ENCODE measurements at places on chromosomes 11 and 22.
A peak's percentile ranks its signal among the peaks of the same experiment; 100 is the strongest.

DNA sequence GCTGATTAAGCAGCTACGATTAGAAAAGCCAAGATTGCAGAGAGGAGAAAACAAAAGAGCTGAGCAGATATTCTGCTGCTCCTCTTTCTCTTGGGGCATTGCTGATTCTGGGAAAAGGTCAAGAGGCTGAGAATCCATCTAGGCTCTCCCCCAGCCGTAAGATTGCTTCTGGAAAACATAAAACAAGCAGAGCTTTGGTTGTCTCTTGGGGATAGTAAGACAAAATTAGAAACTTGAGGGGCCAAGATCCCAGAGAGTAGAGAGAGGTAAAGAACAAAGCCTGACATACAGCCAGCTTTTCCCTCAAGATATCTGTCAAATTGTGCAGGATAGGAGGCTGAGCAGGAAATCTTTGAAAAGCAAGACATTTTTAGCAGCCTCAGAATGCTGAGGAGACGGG lies 158.2 kb downstream of the TTC28 start:
- DNase-seq: no peak

DNA sequence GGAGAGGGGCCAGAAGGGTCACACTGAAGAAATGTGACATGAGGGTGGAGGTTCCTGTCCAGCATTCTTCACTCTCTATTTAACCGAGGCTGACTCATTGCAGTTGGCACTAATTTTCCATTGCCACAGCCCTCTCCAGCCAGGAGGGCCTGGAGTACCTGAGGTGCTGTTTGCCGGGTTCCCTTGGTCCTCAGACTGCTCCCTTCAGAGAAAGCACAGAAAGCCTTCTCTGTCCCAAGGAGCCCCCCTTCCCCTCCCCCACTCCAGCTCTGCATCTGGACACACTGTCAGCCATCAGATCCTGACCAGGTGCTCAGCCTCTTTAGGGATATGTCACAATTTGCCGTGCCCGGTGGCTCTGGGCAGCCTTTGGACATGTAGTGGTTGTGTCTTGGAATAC lies 3.2 kb upstream of the C11orf91 start:
- no peak for DNase-seq

DNA sequence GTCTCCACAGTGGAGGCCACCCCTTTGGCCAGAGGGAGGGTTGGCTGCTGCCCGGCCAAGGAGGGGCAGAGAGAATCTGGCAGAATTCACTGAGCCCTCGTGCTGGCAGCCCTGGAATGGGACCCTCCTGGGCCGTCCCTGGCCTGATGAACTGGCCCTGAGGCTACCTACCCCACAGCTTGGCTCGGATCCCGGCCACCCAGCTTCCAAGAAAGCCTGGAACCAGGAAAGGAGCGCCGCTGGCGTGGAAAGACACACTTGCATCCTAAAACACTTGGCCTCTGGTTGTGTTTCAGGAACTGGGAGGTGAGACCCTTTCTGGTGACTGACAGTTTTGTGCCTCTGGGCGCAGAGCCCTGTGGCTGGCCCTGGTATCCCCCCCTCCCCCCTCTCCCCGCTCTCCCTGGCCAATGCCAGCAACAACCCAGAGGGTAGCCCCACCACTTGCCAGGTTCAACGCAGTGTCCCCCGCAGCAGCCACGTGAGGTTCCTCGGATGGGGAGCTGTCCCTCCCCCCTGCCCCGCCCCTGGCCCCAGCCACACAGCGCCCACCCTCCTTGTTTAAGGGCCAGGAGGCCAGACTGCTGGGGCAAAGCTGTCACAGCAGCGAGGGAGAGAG lies 693 bp downstream of the NFAM1 start:
- DNase-seq: no peak

- DNase-seq: no peak
These were observed 6.5 kb downstream of the PIM3 start for GRCh38 chr22:49966774-49967705.

DNA sequence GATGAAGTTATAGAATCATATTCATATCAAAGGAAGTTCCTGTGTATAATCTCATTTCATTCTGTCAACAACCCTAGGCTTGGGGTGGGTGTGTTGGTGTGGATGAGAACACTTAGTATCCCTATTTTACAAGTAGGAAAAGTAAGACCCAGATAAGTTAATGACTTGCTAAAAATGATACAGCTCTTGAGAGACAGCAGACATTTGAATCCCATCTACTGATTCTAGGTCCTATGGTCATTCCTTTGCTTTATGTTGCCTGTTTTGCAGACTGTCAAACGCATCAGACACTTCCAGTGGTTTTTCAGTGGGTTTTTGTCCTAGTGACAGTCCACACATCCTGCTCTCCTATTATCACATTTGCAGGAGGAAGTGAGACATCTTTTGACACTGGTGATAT lies 153.1 kb downstream of the TEAD1 start:
- no peak for DNase-seq

- no peak for DNase-seq
These were observed 35.2 kb downstream of the LRRC10B start for GRCh38 chr11:61543606-61544306.

- no peak for DNase-seq
These were observed 1006.4 kb downstream of the BRD1 start for GRCh38 chr22:48821346-48821690.

- no peak for DNase-seq
These were observed 33.0 kb upstream of the PRR5 start for GRCh38 chr22:44668886-44669521.

DNA sequence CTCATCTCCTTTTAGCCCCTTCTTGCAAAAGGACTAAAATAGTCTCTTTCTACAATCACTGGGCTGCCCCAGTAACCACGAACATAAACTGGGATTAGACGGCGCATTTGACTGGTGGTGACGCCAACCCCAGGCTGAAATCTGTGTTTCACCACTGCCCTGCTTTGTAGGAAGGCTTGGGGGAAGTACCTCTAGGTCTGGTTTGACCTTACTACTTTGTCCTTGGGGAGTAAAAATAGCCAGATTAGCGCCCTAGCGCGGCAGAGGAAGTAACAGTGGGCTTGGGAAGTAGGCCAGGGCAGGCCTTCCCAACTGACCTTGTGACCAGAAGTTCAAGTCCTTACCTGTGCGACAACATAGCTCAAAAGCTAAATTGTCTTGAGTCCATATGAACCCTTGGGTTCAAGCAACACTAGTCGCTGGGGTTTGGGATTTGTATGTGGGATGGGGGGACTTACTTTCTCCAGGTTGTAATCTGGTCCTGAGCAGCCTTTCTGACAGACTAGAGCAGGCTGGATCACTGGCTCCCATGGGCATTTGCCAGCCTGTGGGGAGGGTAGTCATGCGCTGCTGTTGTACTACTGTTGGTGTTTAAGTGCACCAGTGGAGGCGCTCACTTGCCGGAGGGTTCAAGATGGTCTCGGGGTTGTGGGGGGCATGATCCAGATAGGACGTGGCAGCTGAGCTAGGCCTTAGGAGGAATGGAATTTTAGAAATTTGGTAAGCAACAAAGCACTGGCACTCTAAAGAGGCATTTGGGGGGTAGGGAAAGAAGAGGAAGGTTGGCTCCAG lies 953 bp upstream of the PACS1 start:
- no peak for DNase-seq

DNA sequence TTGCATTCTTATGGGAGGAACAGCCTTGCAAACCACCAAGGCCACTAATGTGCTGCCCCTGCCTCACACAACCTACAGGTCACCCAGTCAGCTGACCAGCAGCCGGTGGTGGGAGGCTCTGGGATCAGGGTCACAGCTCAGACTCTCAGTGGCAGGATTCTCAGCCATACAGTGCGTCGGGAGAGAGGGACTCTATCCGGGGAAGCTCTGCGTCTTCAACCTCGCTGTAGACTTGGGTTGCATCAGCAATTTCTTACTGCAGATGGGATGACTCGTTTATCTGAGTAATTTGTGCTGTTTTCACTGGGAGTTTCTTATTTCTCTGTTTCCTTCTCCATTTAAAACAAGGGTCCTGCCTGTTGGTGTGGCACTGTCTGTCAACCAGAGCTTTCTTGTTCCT lies 257.7 kb downstream of the TBC1D22A start:
- no peak for DNase-seq

DNA sequence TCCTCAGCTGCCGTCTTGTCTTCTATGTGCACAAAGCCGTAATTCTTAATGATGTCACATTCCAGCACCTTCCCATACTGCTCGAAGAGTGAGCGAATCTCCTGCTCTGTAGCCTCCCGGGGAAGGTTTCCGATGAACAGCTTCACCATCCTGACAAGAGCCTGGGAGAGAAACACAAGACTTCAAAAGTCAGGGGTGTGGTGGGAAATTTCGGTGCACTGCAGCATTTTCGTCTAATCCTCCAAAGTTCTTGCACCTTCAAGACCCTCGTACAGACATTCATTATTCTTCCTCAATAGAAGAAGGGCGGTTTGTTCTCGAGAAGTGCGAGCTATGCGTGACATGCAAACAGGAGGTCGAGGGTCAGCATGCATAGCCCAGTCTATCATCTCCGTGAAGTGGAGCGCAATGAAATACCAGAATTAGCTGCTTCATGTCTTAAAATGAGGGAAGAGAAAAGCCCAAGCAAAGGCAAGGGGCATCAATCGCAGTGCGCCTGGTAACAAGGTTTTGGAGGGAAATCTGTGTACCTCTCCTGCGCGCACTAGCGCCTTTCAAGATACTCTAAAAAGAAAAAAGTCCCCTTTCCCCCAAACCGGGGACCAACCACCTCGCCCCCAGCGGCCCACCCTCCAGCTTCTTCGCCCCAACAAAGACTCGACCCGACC lies 622 bp downstream of the RBM4B start:
- no peak for DNase-seq

DNA sequence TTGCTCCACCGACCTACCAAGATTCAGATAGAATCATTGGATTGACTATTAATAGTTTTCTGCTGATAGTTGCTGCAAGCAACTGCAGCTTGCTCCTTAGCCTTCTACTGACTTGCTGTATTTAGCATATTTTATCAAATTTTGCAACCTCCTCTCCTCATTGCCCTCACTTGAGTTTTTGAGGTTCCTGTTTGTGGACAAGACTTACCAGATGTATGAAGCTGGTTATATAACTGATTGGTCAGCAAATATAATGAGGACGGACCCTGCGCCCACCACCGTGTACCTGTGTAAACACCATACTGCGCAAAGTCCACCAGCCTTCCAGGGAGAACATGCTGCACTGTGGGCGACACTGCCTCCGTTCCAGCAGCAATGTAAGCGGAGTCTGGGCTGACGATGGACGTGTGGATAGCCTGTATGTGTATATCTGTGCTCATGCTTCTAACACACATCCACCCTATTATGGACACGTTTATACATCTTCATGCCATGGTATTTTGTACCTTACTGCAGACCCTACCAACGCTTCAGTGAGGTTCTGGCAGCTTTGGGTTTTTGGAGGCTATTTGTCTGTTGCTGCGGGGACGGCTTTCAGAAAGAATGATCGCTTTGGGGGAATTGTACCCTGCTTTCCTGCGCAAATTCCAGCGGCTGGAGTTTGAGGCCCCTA lies 1.5 kb upstream of the USP18 start:
- DNase-seq: no peak

- DNase-seq: no peak
These were observed 47.1 kb downstream of the ADM start for GRCh38 chr11:10351765-10352641.

DNA sequence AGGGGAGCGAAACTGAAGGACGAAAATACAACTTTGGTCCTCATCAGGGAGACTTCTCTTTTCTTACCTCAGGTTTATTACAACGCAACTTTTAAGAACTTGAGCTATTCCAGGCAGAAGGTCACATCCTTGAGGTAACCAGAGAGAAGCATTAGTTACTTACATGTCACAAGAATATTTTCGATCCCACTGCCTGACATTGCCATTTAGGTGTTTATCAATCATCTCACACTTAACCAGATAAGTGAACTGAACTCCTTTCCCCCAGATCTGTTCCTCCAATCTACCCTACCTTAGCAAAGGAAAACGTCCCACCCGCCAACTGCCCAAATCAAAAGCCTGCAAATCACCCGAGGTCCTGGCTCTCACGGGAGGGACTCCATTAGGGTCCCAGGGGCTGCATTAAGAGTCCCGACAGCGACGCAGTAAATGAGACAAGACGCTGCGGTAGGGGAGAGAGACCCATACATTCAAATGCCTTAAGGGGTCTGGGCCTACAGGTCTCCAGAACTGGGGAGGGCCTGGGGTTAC lies 734 bp downstream of the ZNF280B start:
- no peak for DNase-seq

DNA sequence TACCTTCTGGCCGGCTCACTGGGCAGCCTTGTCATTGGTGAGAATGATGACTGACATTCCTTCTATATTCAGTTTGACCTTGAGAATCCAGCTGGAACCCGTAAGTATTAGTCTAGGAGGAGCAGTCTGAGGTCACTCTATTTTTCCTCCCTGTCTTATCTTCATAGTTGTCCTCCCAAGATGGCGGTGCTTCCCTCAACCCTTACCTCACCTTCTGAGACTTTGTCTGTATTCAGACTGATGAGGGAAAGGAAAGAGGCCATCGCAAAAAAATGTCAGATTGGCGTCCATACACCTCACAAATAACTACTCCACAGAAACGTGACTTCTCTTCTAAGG lies 6.0 kb downstream of the KREMEN1 start:
- no peak for DNase-seq

GRCh38 chr22:45459235-45459634 lies 43.4 kb upstream of the FBLN1 start:
- DNase-seq: no peak

- DNase-seq: no peak
These were observed 152.3 kb upstream of the CCDC90B start for GRCh38 chr11:83438438-83438837.

GRCh38 chr11:29452146-29452545 lies 564.7 kb downstream of the KCNA4 start:
- DNase-seq: no peak

- peak; percentile 49 for DNase-seq
These were observed 16.1 kb downstream of the NCAPD3 start for GRCh38 chr11:134207538-134208239.

GRCh38 chr11:104925850-104926249 lies 27.6 kb upstream of the CASP12 start:
- DNase-seq: no peak

- DNase-seq: no peak
These were observed 1.0 kb downstream of the ADAMTS15 start for GRCh38 chr11:130449310-130449990.

DNA sequence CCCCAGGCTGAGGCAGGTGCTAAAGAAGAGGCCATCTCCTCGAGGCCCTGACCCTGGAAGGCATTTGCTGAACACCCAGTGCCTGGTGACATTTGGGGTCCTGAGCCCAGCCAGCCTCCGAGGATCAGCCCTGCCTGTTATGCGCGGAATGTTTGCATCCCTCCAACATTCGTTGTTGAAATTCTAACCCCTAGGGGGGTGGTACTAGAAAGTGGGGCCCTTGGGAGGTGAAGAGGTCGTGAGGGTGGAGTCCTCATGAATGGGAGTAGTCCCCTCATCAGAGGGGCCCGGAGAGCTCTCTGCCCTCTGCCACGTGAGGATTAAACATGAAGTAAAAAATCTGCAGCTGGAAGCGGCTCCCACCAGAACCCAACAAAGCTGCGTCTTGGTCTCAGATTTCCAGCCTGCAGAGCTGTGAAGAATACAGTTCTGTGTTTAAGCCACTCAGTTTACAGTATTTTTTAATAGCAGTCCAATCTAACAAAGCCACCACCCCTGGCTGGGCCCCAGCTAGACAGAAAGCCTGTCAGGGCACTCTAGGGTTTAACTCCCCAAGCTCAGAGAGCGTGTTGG lies 35.3 kb upstream of the SEPTIN5 start:
- DNase-seq: no peak
